Fibroblast of skin of left biceps (primary cell): ENCODE measurements at places on chromosomes 4 and X.

- no peak for DNase-seq
Observed at GRCh38 chr4:26048950-26049349, 134.9 kb downstream of the SMIM20 start.

DNA sequence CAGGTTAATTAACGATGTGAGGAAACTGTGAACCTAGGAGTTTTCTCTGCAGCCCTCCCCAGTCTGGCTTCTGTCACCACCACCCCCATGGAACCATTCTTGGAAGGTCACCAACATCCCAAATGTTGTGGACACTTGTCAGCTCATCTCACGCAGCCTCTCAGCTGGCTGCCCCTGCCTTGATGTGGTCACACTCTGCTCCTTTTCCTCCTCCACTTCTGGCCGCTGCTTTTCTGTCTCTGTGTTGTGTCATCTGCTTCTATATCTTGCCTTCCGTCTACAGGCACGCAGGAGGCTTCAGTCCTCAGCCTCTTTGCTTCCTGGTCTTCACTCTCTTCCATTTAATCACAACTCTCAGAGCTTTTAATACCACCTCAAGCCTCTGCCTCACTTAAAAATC is 371.5 kb upstream of the SLIT2 start:
- DNase-seq: no peak

DNA sequence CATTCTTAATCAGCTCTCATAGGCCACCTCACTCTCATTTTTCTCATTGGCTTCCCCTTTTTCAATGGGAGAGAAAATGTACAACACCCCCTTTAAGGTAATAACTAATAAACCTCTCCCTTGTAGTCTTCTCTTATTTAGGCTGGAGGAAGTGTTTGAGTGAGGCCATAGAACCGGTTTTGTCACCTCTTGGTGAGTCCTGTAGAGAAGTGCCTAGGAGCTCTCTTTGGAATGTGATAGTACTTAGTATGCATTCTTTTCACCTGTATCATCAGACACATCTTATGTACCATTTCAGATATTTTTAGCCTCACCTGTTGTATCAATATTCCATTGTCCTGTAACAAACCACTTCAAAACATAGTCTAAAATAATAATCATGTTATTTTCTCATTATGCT is 3.5 kb upstream of the TAB3 start:
- DNase-seq: no peak

DNA sequence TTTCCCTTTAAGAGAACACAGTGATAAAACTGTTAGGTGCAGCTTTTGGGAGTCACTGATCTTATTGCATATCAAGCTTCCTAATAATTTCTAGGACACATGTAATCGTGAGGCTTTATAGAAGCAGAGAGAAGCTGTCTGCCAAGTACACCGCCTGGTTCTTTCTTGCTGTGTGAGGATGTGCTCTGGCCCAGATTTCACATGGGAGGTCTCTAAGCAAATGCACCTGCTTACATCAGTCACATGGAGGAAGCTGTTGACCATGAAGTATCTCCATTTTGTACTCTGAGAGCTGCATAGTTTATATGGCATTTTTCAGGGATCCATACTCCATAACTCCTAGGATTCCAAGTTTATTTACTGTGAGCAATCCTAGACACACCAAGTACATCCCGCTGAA is 37.1 kb downstream of the RGS12 start:
- DNase-seq: no peak

GRCh38 chr4:150944660-150945059 is 70.4 kb downstream of the LRBA start:
- no peak for DNase-seq

- DNase-seq: no peak
Observed at GRCh38 chr4:113955411-113955810, 24.0 kb downstream of the ARSJ start.

- no peak for DNase-seq
Observed at GRCh38 chr4:29588617-29589016, 1131.6 kb upstream of the PCDH7 start.

GRCh38 chr4:48692044-48692443 is 88.0 kb downstream of the FRYL start:
- no peak for DNase-seq

GRCh38 chr4:85058551-85058950 is 92.1 kb upstream of the WDFY3 start:
- no peak for DNase-seq

DNA sequence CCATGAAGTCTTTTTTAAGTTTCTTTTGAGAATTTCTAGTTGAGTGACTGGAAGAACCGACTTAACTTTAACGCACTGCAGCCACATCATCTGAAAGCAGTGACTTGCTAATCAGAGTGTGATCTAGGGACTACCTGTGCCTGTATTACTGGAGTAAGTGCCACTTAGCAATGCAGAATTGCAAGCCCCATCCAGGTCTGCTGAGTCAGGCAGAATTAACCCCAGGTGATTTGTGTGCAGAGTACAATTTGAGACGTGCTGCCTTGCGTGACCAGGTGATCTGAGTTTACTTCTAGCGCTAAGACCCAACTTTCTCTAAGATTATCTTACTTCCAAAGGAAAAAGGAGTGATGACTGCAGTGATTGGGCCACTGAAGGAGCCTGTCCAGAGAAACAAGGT is 85.3 kb downstream of the CLCN4 start:
- no peak for DNase-seq

DNA sequence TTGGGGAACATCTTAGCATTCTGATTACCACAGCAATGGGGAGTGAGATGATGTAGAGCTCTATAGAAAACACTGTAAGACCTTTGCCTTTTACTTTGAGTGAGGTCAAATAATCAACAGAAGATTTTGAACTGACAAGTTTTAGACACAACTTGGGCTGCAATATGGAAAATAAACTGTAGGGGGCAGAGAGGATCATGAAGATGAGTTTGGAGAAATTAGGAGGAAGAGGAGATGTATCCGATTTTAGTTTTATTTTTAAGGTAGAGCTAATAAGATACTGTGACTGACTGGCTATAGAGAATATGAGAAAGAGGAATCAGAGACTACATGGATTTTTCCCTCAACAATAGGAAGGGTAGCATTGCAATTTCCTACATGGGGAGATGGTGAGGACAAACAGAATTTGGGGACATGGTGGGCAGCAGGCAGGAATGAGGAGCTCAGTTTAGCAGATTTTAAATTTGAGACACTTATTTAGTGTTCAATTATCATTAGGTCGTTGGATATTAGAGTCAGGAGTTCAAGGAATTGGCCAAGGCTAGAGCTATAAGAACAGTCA is 563.1 kb downstream of the INPP4B start:
- DNase-seq: no peak

DNA sequence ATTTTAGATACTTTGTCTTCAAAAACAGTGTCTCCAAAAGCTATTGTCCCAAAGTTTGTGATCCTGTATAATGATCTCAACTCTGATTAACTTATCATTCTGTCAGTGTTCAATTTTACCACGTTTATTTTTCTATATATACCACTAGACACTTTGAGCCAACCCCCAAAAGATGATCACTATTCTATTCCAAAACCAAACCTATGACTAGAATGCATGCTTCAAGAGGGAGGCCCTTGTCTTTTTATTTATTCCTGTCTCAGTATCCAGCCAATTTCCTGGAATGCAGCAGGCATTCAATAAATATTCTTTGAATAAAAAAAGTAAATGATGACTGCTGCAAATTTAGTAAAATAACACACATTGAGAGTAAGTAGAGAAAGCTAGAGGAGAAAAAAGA is 275.6 kb downstream of the LDB2 start:
- DNase-seq: no peak

- DNase-seq: no peak
Observed at GRCh38 chrX:23554304-23554703, 113.0 kb upstream of the PRDX4 start.

- DNase-seq: no peak
Observed at GRCh38 chr4:150323406-150324325, 245.4 kb downstream of the DCLK2 start.

- DNase-seq: no peak
Observed at GRCh38 chr4:101020956-101021355, 326.4 kb downstream of the PPP3CA start.

- DNase-seq: no peak
Observed at GRCh38 chrX:108420481-108420880, 17.7 kb downstream of the COL4A6 start.
